ENCODE measurements at places on chromosomes 16 and 17.

DNA sequence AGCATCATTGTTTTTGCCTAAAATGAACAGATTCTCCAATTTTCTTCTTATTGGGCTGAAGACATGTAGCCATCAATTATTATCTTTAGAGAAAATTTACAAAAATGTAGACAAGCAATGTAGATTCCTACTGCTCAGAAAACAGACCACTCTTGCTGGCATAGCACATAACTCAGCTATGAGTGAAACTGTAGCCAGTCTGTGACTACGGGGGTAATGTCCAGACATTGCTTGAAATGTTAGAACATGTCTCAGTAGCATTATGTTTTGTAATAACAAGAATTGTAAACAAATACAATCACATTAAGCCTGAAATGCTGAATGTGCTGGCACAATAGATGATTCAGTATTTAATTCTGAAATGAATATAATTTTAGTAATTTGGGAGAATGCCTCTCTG is 265.7 kb upstream of the KCNJ16 start:
- no peak for DNase-seq

- DNase-seq: no peak
Measured at GRCh38 chr16:86978445-86979030, 338.7 kb downstream of the C16orf95 start.

- no peak for DNase-seq
Measured at GRCh38 chr16:23408242-23408822, 44.7 kb downstream of the COG7 start.

DNA sequence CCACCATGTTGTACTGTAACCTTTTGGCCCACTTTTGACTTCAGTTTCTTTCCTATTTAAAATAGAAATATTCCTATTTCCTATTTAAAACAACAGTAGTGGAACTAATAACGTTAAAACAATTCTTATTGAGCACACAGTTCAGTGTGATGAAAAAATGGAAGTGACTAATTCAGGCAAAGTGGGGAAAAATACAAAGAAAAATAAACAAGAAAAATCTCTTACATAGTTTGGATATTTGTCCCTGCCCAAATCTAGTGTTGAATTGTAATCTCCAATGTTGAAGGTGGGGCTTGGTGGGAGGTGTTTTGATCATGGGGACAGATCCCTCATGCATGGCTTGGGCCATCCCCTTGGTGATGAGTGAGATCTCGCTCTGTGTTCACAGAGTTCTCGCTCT is 198.1 kb upstream of the CPHXL start:
- no peak for DNase-seq

- no peak for DNase-seq
Measured at GRCh38 chr16:66976746-66977145, 11.6 kb upstream of the CES4A start.

DNA sequence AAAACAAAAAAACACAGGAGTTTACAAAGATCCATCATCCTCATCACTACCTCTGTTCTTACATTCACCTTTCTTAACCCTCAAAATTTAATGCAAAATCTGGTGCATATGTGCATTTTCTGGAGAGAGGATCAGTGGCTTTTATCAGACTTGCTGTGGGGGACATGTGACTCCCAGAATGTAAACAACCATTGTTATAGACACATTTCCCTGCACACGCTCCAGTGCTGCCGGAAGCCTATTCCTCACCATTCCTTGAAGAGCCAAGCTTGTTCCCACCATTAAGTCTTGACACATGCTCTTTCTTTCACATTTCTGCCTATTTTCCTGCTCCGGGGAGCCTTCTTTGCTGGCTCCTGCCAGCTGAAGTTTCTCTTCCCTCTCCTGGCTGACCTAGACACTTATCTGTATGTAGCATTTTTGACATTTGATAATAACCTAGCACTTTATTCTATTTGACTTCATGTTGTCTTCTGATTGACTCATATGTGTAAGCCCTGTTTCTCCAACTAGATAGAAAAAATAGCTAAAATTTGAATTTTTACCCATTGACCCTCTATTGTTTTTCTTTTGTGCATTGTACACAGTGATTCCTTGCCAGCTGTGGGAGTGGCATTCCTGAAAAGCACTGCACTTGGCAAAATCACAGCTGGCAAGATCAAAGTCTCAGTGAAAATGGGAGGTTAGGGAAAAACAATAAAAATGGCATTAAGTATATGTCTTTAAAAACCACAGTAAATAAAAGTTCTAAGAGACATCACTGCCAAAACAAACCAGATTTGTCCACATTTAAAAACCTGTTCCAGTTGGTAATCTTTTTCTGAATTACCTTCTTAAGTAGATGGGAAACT is 76.8 kb upstream of the CIBAR2 start:
- no peak for DNase-seq

DNA sequence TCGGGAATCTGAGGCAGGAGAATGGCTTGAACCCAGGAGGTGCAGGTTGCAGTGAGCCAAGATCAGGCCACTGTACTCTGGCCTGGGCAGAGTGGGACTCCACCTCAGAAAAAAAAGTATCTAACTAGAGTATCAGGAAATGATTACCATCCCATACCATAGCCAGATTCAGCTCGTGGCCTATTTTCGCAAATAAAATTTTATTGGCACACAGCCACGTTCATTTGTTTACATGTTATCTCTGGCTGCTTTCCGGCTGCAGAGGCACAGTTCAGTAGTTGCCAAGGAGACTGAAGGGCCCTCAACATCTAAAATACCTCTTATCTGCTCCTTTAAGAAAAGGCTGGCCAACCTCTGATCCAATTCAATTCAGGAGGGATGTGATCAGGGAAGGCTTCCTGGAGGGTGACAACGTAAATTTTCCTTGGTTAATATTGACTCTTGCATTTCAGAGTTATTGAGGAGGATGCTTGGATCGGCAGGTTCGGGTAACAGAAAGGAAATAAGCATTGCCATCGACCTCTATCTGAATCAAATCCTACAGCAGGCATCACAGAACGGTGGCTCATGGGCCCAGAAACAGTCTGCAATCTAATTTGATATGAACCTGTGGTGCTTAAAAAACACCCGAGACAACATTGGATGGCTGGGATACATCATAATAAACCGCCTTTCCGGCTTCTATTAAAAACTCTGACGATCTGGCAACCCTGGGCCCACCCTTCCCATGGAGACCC is 73.8 kb downstream of the XYLT1 start:
- no peak for DNase-seq

DNA sequence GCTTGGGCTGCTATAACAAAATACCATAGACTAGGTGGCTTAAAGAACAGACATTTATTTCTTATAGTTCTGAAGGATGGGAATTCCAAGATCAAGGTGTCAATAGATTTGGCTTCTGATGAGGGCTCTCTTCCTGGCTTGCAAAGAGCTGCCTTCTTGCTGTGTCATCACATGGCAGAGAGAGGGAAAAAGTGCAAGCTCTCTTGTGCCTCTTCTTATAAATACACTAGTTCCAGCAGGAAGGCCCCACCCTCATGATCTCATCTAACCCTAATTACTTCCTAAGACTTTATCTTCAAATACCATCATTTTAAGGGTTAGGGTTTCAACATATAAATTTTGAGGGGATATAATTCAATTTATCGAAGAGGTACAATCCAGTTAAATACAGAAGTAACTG is 30.6 kb downstream of the ABCA9 start:
- DNase-seq: no peak

DNA sequence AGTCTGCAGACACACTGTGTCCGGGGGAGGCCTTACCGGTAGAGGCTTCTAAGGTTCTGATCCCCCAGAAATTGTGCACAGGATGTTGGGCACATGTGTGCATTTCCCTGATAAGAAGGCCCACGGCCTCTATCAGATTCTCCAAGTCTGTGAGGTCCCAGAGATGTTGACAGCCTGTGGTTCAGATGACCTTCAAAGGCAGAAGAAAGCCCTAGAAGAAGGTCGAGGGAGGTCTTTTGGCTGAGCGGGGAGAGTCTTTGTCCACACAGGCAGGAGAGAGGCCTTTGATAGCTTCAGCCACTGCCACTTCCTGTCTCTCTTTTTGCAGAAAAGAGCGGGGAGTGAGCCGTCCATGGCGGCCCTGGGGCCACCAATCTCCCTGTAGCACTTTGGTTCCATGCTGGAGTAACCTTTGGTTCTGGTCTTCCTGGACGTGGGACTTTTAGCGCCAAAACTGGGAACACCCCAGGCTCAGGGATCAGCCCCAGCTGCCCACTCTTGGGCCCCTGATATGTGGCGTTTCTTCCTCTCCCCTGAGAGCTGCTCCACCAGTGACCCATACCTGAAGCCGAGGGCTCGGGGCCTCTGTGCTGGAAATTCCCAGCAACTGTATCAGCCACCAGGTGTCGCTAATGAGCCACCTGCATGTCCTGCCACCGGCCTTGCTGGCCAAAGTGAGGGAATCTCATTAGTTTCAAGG is 28.1 kb upstream of the LGALS9 start:
- DNase-seq: peak; percentile 81

- DNase-seq: no peak
Measured at GRCh38 chr17:65385071-65385470, 176.4 kb downstream of the AXIN2 start.

- no peak for DNase-seq
Measured at GRCh38 chr16:81327447-81328196, 12.9 kb downstream of the GAN start.

DNA sequence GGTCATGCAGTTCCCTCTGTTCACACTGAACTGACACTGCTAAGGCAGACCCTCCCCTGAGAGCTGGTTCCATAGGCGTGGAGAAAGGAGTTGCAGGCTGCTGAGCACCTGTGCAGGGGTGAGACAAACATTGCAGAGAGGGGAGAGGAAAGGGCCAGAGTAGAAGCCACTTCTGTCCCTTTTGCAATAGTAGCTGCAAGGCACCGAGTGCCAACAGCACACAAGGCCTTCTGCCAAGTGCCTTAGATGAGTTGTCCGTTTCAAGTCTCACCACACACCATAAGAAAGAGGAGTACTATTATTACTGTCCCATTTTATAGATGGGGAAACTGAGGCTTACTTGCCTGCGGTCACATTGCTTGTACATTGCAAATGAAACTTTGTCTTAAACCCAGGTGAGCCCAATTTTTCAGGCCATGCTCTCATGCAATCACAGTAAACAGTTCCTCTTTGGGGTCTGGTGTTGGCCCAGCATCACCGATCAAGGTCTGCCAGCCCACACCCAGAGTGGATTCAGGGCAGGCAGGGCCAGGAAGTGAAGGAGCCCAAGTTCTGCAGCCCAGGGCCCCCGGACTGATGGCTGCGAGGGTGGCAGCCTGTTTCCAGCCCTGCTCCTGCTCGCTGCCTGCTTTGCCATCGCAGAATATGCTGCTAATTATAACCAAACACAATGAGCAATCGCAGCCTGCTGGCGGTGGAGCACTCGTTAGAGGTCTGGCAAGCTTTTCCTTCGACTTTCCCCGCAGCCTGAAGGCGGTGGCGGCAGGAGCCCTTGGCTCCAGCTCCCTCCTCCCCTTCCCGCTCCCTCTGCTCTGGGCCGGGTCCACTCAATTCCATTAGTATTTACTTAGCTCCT is 36.8 kb upstream of the DYNLL2 start:
- no peak for DNase-seq

GRCh38 chr17:81050645-81051625 is 16.0 kb downstream of the BAIAP2 start:
- no peak for DNase-seq

GRCh38 chr16:81443688-81444447 is 740 bp upstream of the CMIP start:
- no peak for DNase-seq

DNA sequence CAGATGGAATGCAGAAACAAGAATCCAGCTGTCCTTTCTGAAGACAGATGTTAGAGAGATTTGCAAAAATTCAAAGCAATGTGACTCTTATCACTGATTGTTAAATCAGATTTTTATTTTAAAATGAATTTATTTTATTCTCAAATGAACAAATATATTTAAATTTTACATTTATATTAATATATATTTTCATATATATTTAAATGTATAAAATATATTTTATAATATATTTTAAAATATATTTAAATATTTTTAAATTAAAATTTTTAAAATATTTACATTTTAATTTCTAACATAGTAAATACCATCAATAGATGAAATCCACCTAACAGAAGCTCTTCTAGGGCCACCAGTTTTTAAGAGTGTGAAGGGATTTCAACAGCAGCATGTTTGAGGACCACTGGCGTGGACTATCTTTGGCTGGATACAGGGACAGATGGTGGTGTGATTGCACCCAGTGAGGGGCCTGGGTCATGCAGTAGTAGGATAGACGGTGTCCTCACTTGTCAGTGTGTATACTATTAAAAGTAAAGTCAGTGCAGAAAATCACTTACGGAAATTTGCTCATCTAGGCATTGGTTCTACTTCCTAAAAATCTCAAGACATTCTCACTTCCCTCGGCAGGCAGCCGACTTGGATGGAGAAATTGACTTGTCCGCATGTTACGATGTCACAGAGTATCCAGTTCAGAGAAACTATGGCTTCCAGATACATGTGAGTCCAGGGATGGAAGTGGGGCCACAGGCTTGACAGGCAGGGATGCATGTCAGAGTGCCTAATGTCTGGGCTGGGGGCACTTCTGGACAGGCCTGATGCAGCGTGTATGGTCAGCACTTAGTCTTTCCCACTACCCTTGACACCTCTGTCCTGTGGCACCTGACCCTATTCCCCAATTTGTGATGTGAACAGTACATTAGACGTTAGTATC is 56.3 kb downstream of the PLD6 start:
- no peak for DNase-seq

GRCh38 chr17:78488867-78489634 is 88.1 kb downstream of the DNAH17 start:
- no peak for DNase-seq

DNA sequence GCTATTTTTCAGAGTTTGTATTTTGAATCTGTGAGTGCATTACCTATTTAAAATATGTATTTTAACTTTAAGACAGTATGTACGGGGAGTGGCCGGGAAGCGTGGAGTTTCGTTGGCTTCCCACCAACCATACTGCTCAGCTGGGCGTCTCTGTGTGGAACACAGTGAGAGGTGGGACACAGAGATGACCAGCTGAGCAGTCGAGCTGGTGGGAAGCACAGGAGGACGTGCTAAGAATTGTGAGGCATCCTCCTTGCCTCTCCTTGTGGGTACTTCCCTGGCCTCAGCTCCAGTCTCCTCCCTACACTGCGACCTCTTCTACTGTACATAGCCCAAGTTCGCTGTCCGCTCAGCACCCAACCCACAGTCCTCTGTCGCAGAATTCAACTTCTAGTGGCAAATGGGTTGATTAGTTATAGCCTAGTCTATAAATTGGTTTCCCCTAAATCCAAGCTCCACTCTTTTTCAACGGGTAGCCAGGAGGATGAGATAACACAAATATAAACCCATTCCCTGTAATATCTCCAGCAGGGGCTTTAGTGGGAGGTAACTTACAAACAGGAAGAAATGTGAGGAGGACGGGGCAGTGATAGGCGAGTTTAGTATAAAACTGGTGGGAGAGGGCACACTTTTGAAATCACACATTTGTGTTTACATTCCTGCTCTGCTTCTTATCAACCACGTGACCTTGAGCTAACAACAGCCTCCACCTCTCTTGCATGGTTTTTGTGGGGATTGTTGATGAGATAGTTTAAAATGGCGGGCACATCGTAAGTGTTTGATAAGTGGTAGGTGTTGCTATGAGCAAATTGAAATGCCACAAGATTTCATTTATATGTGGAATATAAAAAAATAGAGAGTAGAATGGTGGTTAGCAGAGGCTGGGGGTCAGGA is 211.9 kb upstream of the HS3ST3A1 start:
- no peak for DNase-seq
